Renal pelvis (tissue), 12 donors: ENCODE measurements at places on chromosomes 1 and 21. TPM values are rescaled to one million over a fixed set of nuclear protein-coding genes. Genes with fewer than 3 reads are reported as not detected.

DNA sequence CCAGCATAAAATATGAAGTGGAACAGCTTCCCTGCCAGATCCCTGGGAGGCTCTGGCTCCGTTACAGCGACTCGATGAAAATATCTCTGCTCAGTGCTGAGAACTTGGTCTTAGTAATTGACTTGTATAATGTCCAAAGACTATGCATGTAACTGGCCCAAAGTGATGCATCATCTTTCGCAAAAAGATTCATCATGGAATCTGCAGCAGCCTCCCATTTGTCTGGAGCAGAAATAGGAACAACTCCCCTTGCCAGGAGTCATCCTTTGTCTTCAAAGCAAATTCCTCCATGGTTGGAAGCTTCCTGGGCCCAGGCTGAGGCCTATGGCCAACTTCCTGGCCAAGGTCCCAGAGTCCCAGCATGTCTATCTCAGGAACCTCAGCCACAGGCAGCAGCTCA lies 16.9 kb upstream of the SLC6A17 start:
- DNase-seq, result no peak

GRCh38 chr1:205588636-205589035 lies 43.2 kb downstream of the ELK4 start:
- DNase-seq, result no peak

GRCh38 chr1:90417126-90417525 lies 300.0 kb downstream of the BARHL2 start:
- DNase-seq, result no peak

GRCh38 chr1:15137809-15138208 lies 15.7 kb upstream of the TMEM51 start:
- DNase-seq, result no peak

GRCh38 chr1:107004421-107004820 lies 52.1 kb upstream of the PRMT6 start:
- no peak for DNase-seq

- DNase-seq, result no peak
Measured at GRCh38 chr1:215032911-215033526, 49.5 kb upstream of the KCNK2 start.

GRCh38 chr1:89262643-89263042 lies 10.0 kb downstream of the GBP5 start:
- no peak for DNase-seq

GRCh38 chr1:60510162-60510561 lies 436.6 kb upstream of the C1orf87 start:
- DNase-seq, result no peak

DNA sequence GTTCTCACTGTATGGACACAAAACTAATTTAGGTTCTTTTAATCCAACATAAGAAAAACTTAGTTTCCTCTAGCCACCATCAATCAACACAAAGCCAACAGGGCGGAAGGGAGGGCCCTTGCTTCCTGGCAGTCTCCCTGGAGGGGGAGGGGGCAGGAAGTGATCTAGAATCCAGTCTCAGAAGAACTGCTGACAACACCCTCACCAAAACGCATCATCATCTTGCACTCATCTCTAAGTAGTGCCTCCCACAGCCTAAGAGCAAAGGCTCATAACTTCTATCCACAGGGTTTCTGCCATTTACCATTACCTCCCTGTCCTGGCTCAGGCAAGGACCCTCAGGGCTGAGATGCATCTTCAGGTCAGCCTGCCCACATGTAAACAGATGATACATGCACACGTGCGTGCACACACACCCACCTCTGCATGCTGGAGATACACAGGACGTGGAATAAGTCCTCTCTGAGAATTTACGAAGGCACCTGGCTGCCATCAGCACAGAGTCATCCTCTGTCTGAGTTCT lies 20.5 kb downstream of the HIVEP3 start:
- DNase-seq, result no peak

- DNase-seq, result peak; percentile 3
Measured at GRCh38 chr1:92476071-92476631, 10.6 kb downstream of the GFI1 start.

DNA sequence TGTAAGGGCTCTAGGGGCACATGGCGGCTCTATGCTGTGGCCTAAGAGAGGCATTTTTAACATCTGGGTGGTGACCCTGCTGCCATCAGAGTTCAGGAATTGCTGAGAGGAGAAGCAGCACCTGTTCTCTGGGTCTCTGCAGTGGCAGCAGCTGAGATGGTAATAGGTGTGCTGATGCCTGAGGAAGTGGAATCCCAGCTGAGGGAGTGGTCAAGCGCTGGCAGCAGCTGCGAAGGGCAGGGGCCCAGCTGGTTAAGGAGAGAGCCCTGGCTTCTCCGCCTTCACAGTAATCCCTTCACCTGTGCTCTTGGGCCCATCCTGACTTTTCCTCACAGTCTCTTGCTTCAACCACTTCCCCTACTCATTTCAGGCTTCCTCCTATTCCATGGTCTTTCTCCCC lies 39.8 kb downstream of the GJA5 start:
- DNase-seq, result no peak

GRCh38 chr1:77336729-77337128 lies 54.9 kb downstream of the AK5 start:
- DNase-seq, result no peak

- DNase-seq, result no peak
Measured at GRCh38 chr1:228368801-228369607, 37.6 kb downstream of the TRIM11 start.

DNA sequence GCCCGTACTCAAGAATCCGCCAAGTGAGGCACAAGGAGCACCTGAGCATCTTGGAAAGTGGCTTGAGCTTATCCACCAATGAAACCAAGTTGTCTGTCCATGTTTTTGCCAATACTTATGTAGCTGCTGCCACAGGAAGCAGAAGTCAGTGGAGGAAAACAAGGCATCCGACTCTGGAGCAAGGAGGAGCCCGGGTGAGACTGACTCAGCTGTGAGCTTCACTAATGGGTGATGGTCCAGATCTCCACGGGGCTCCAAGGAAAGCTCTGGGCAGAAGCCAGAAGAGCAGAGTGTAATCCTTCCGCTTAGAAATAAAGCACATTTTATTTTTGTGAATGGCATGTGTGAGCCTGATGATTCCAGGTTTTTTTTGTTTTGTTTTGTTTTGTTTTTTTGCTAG lies 12.3 kb upstream of the SSR2 start:
- no peak for DNase-seq

GRCh38 chr1:116751146-116751545 lies 3.1 kb upstream of the CD2 start:
- no peak for DNase-seq

GRCh38 chr1:157380523-157380922 lies 171.8 kb downstream of the FCRL5 start:
- no peak for DNase-seq

GRCh38 chr1:96365596-96366390 lies 355.8 kb upstream of the PTBP2 start:
- no peak for DNase-seq

GRCh38 chr1:47564570-47564969 lies 126.7 kb downstream of the FOXD2 start:
- no peak for DNase-seq

DNA sequence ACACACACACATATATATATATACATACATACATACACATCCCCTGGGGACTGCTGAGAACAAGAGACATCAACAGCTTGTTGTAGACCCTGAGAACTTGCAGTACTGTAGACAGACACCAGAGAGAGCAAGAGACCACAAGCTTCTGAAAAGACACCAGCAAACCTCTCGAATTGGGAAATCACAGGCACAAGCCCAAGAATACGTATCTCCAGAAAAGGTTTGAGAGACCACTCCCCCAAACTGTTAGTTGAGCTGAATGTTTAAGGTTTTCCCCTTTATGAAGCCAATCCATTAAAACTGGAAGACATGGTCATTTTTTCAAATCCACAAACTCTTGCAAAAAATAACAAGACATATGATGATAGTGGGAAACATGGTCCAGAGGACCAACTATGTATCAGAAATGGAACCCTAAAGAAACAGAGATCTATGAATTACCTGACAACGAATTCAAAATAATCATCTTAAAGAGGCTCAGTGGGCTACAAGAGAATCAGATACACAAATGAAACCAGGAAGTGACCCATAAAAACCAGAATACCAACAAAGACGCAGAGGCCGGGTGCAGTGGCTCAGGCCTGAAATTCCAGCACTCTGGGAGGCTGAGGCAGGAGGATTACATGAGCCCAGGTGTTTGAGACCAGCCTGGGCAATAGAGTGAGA lies 45.1 kb downstream of the SLC2A1 start:
- DNase-seq, result peak; percentile 55

DNA sequence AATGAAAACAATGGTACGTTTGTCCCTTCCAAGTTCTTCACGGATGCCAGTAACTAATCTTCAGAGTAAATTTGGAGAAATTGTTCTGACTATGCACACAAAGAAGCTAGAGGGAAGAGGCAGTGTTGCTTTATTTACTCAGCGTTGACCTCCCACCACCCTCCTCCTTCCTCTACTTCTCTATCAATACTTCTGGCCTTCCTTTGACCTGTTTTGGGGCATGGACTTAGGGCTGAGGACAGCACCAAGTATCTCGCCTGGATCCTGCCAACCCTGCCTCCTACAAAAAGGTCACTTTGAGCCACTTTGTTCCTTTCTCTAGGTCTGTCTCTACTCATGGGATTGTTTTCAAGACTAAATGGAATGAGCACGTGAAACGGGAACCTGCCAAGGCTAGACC lies 282.6 kb downstream of the DSCAM start:
- no peak for DNase-seq

DNA sequence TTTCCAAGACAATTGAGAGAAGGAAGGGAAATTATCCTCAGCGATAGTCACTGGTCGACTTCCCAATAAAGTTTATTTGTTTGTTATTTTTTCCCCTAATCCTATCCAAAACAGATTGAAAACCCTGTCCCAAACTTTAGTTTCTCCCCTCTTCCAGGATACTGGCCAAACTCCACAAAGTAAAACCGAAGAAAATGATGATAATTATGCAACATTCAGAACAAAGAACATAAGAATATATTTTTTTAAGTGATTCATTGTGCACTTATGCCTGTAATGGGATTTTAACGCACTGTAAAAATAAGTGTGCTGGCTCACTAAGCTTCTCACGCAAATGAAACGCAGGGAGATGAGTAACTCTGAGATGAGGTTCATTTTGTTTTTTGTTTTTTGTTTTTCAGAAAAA lies 6.0 kb downstream of the GLIS1 start:
- DNase-seq, result no peak

- DNase-seq, result peak; percentile 66
Measured at GRCh38 chr1:167066333-167067122, 23.6 kb downstream of the GPA33 start.

DNA sequence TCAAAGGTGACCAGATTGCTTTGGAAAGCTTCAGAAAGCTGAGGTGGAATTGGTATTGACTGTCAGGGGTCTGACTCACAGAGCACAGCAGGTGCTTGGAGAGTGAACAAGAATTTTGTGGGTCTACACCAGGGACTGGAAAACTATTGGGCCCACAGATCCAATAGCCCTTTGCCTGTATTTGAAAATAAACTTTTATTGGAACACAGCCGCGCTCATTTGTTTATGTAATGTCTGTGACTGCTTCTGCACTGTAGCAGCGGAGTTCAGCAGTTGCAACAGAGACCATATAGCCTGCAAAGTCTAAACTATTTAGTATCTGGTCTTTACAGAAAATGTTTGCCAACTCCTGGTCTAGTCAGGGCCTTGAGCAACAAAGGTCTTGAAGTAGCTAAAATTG lies 315.6 kb downstream of the NFIA start:
- DNase-seq, result no peak

DNA sequence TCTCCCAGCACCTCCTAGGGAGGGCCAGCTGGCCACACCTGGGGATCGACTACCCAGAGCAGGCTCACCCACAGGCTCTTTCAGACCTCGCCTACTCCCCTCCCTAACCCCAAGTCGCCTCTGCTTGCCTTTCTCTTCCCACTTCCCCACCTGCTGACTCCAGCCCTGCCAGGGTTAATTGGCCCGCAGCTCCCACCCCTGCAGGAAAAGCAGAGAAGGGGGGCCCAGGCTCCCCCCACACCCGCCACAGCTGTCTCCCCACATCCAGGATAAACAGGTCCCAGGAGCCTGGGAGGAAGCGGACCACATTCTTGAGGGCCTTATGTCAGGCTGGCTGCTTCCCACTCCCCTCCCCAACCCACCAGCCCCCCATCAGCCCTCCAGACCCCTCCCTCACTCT lies 45.0 kb downstream of the TAS1R2 start:
- peak; percentile 27 for DNase-seq

DNA sequence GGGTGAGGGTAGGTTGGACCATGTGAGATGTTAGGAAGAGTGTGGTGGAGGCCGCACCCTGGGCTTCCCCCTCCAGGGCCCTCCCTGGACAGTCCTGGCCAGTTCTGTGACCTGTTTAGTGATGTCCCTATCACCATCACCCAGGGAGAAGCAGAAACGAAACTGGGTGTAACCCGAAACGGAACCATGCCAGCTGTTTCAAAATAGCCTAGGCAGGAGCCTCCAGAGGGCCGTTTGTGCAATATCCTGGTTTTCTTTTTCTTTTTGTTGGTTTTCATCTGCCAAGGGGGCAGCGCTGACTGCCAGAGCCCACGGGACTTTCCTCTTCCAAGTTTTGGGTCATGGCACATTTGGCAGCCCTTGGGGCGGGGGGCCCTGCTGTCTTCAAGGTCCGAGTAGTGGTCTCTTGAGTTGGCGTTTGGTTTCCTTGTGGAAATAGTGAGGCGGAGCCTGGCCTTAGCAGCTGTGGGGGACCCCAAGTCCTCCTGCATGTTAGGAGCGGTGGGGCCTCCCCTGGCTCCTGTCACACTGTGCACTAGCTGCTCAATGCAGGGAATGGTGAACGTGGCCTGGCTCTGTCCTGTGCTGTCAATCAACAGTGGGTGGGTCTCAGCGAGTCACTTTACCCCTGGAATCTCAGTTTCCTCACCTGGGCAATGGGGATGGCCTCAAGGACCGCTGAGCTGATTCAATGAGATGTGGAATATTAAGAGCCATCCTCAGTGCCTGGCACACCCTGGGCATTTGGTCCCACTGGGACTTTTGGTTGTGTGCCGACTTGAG lies 90.7 kb downstream of the ARHGEF10L start:
- DNase-seq, result no peak

The LMX1A gene
- 0.07 TPM for polyA plus RNA-seq

The GUCA2A gene
- not detected for polyA plus RNA-seq

The MYCBP gene
- polyA plus RNA-seq, result 28.3 TPM

The NEXN gene
- 10.0 TPM for polyA plus RNA-seq

The FDPS gene
- 202 TPM for polyA plus RNA-seq

The DIRAS3 gene
- 1.7 TPM for polyA plus RNA-seq

The OR2M3 gene
- 0.03 TPM for polyA plus RNA-seq

The CDK18 gene
- polyA plus RNA-seq, result 32.7 TPM

The SHISA4 gene
- 16.9 TPM for polyA plus RNA-seq

The LCK gene
- 5.0 TPM for polyA plus RNA-seq

The TLCD4 gene
- polyA plus RNA-seq, result 5.1 TPM

The FNDC10 gene
- polyA plus RNA-seq, result 3.4 TPM

The CLEC20A gene
- polyA plus RNA-seq, result 0.56 TPM

The UTS2 gene
- polyA plus RNA-seq, result not detected
